ENCODE measurements at places on chromosomes 11 and 22. TPM values are rescaled to one million over a fixed set of nuclear protein-coding genes. Genes with fewer than 3 reads are reported as not detected.

PHOX2A gene
- total RNA-seq = not detected

FGF4 gene
- not detected for total RNA-seq

OR56A1 gene
- total RNA-seq = not detected

RAB36 gene
- 7.4 TPM for total RNA-seq

RIN1 gene
- total RNA-seq = 36.4 TPM

OR2AG1 gene
- not detected for total RNA-seq

CXCR5 gene
- 0.14 TPM for total RNA-seq

VPREB3 gene
- 0.73 TPM for total RNA-seq

RBMXL2 gene
- total RNA-seq = not detected

EPS8L2 gene
- total RNA-seq = 114 TPM

RTCB gene
- total RNA-seq = 79.0 TPM

IL10RA gene
- total RNA-seq = 0.07 TPM

GGT5 gene
- 2.7 TPM for total RNA-seq

CADM1 gene
- 23.4 TPM for total RNA-seq

PDHX gene
- 27.5 TPM for total RNA-seq

SLC25A1 gene
- total RNA-seq = 55.8 TPM

NAALAD2 gene
- total RNA-seq = not detected

PHLDB1 gene
- 7.5 TPM for total RNA-seq

OR51I2 gene
- total RNA-seq = not detected

RIMBP3C gene
- total RNA-seq = 0.24 TPM

MYRF gene
- 20.8 TPM for total RNA-seq

TNNT3 gene
- total RNA-seq = 0.14 TPM

RHOD gene
- 49.4 TPM for total RNA-seq

CHADL gene
- total RNA-seq = not detected

OR5B12 gene
- total RNA-seq = not detected

PATE4 gene
- not detected for total RNA-seq

CAPN1 gene
- total RNA-seq = 113 TPM

SEPTIN3 gene
- 0.96 TPM for total RNA-seq

SLC5A1 gene
- 0.24 TPM for total RNA-seq

DEUP1 gene
- total RNA-seq = not detected

WNT11 gene
- 1.4 TPM for total RNA-seq

TYMP gene
- 11.7 TPM for total RNA-seq

TRIM66 gene
- 1.5 TPM for total RNA-seq

B3GAT3 gene
- 50.6 TPM for total RNA-seq

RCOR2 gene
- total RNA-seq = 1.1 TPM

PTPN5 gene
- not detected for total RNA-seq

TLCD5 gene
- total RNA-seq = 6.8 TPM

ZBED5 gene
- total RNA-seq = 27.0 TPM

HTR3A gene
- total RNA-seq = not detected

SLCO2B1 gene
- total RNA-seq = 4.5 TPM

B4GAT1 gene
- total RNA-seq = 17.8 TPM

MFRP gene
- total RNA-seq = not detected

EXPH5 gene
- 0.03 TPM for total RNA-seq

IGLL5 gene
- not detected for total RNA-seq

ANO1 gene
- total RNA-seq = 2.7 TPM

GNAZ gene
- total RNA-seq = 1.9 TPM

DEFB131B gene
- total RNA-seq = not detected

HYOU1 gene
- total RNA-seq = 45.4 TPM

SLC25A45 gene
- 11.7 TPM for total RNA-seq

OR5P2 gene
- total RNA-seq = not detected

SAA4 gene
- total RNA-seq = not detected

MRPL16 gene
- 67.8 TPM for total RNA-seq

MS4A6A gene
- not detected for total RNA-seq

SYT7 gene
- 1.8 TPM for total RNA-seq

GAB4 gene
- total RNA-seq = not detected

NXPE2 gene
- total RNA-seq = not detected

ROM1 gene
- 3.7 TPM for total RNA-seq
